GM23248 (cell line): ENCODE measurements at places on chromosomes 7 and 10. TPM values are rescaled to one million over a fixed set of nuclear protein-coding genes. Genes with fewer than 3 reads are reported as not detected.

DNA sequence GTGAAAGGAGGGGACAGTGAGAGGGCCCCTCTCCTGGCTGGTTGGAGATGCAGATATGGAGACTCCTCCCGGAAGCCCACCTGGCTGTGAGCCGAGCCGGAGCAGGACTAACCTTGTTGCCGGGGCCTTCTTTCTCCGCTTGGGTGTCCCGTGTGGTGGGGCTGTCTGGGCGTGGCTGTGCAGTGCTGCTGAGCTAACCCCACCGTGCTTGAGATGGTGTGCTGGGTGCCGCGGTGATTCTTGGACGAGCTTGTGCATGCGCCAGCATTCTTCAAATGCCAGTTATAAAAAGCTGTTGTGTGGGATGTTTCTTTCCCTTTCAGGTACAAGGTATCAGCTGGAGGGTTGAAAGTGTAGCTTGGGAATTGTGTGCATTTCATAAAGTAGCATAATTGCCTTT, 48.8 kb downstream of the DAGLB start:
- DNase-seq = peak; percentile 31
- no peak overlapping the region for H3K27ac ChIP-seq
- no peak overlapping the region for H3K4me3 ChIP-seq

- H3K4me3 ChIP-seq = peak overlapping the region; percentile 94
- peak overlapping the region; percentile 90 for H3K27ac ChIP-seq
- no peaks in the 10 kb centered on the region for H3K27me3 ChIP-seq
- DNase-seq = no peak
Observed at GRCh38 chr10:24722131-24722675, 1.5 kb downstream of the ARHGAP21 start.

GRCh38 chr10:121213437-121213836, 362.3 kb downstream of the WDR11 start:
- H3K4me1 ChIP-seq = no peaks in the 10 kb centered on the region
- no peak for DNase-seq

DNA sequence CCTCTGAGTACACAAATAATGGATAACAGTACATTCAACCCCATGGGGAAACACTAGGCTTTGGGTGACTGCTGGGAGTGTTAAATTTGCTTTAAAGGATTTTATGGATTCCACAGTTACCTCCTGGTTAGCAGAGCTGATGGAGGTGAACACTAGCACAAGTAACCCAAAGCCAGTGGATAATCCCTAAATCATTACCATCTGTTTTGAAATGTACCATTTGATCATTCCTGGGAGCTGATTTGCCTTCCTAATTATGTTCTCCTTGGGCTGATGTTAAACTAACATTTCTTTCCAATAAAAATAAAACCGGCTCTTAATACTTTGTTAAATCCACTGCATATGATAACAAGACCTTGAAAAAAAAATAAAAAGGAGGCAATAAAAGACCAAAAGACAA, 493.9 kb downstream of the PLXNA4 start:
- no peaks in the 10 kb centered on the region for H3K27me3 ChIP-seq
- H3K27ac ChIP-seq = no peak overlapping the region
- no peaks in the 10 kb centered on the region for H3K36me3 ChIP-seq
- H3K4me1 ChIP-seq = peaks cover 26% of the 10 kb centered on the region

- peak; percentile 54 for DNase-seq
- H3K4me3 ChIP-seq = 0 out of 2 replicates have a peak overlapping the region, but pooled peaks have one; percentile 20
- no peaks in the 10 kb centered on the region for H3K36me3 ChIP-seq
- peak overlapping the region; percentile 96 for H3K27ac ChIP-seq
Observed at GRCh38 chr7:27678617-27679260, 16.1 kb upstream of the HIBADH start.

DNA sequence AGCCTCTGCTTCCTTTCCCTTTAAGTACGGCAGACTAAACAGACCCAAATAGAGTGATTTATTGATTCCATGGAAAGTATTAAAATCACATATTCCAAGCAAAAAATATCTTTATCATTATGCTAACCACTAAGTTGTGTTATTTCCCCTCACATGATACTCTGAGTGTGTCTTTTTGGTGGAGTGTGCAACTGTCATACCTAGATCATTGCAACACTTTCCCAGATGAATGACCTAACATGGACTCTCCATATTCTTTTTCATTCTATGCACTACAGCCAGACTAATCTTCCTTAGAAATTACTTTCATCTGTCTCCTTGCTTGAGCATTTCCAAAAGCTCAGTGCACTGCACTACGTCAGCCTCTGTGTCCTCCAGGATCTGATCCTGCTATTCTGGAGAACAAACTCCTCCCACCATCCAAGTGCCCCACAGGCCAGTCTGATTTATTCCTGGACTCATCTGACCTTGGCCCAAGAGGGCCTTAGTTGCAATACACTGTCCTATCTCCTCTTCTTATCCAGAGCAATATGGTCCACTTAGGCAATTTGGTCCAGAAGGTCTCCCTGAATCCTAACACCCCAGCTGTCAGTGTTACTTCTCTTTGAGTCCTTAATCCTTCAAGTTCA, 263.3 kb upstream of the KLF6 start:
- DNase-seq = no peak
- no peak overlapping the region for H3K4me3 ChIP-seq
- H3K4me1 ChIP-seq = no peaks in the 10 kb centered on the region
- H3K27me3 ChIP-seq = no peaks in the 10 kb centered on the region
- no peaks in the 10 kb centered on the region for H3K36me3 ChIP-seq

GRCh38 chr7:31202801-31203200, 137.7 kb downstream of the NEUROD6 start:
- no peaks in the 10 kb centered on the region for H3K27me3 ChIP-seq
- H3K27ac ChIP-seq = no peak overlapping the region
- no peaks in the 10 kb centered on the region for H3K36me3 ChIP-seq
- no peaks in the 10 kb centered on the region for H3K4me1 ChIP-seq
- DNase-seq = no peak

- peaks cover 10% of the 10 kb centered on the region; the same call in 1 of the 2 replicates for H3K4me1 ChIP-seq
- no peak overlapping the region for H3K4me3 ChIP-seq
- H3K27me3 ChIP-seq = no peaks in the 10 kb centered on the region
- peak; percentile 49 for DNase-seq
- H3K36me3 ChIP-seq = no peaks in the 10 kb centered on the region
- no peak overlapping the region for H3K27ac ChIP-seq
Observed at GRCh38 chr10:78405231-78405630, 371.6 kb downstream of the RPS24 start.

DNA sequence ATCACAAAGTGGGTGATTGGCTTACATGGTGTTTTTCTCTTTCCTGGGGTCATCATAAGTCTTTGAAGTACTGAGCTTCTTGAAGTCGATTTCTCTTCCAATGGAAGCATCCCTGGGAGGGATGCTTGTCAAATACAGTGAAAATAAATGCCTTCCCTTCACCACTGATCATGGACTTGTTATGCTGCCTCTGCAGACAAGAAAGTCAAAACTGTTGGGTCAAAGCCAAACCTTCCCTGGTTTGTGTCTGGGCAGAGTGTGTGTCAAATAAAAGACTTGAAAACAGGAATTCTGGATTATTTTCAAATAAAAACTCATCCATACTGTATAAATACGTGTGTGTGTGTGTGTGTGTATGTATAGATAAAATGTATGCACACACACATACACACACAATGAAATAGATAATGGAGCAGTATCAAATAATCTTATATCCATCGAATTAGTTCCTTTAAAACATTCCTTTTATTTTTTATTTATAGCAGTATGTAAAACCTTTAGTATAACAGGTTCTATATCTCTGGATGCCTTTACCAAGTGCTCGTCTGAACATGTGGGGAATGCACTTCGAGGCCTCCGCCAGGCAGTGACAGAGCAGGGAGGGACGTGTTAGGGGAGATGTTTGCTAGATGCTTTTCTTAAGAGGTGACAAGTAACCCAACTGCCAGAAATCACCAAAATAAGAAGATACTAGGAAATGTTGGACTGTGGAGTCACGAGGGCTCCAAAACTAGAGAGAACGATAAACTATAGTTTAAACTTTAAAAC, 27.2 kb upstream of the WNT16 start:
- H3K4me1 ChIP-seq = peaks cover 23% of the 10 kb centered on the region
- peak overlapping the region; percentile 45 for H3K27ac ChIP-seq
- H3K4me3 ChIP-seq = no peak overlapping the region
- no peaks in the 10 kb centered on the region for H3K36me3 ChIP-seq

GRCh38 chr7:104045183-104045582, 55.7 kb upstream of the RELN start:
- peak; percentile 8 for DNase-seq
- no peaks in the 10 kb centered on the region for H3K36me3 ChIP-seq
- H3K27ac ChIP-seq = no peak overlapping the region
- peaks cover 13% of the 10 kb centered on the region; the same call in 1 of the 2 replicates for H3K27me3 ChIP-seq
- H3K4me3 ChIP-seq = no peak overlapping the region

DNA sequence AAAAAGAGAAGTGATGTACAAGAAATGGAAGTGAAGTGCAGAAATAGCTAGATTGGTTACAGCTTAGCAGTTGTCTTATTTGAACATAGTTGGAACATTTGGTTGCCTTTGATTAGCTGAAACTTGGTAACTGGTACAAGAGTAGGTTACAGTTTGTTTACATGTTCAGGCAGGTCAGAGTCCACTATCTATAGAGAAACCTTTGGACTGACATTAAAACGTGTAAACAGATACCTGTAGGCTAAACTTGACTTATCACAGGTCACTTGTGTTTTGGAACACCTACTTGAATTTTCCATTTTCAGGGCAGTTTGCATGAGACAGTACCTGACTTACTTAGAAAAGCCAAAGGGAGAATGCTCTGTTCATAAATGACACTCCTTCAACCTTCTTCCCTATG, 28.5 kb upstream of the CYP2C8 start:
- no peak for DNase-seq
- H3K36me3 ChIP-seq = no peaks in the 10 kb centered on the region
- H3K27me3 ChIP-seq = no peaks in the 10 kb centered on the region
- no peaks in the 10 kb centered on the region for H3K4me1 ChIP-seq
- no peak overlapping the region for H3K4me3 ChIP-seq
- no peak overlapping the region for H3K27ac ChIP-seq

GRCh38 chr10:33074443-33074842, 116.4 kb upstream of the ITGB1 start:
- H3K27ac ChIP-seq = no peak overlapping the region
- no peaks in the 10 kb centered on the region for H3K4me1 ChIP-seq
- peak overlapping the region; percentile 1; the same call in 1 of the 2 replicates for H3K4me3 ChIP-seq
- DNase-seq = no peak

GRCh38 chr7:134474828-134475227, 15.9 kb upstream of the AKR1B1 start:
- no peak for DNase-seq
- 0 out of 2 replicates have a peak, but pooled peaks cover 6% of the 10 kb centered on the region for H3K4me1 ChIP-seq
- no peaks in the 10 kb centered on the region for H3K36me3 ChIP-seq

GRCh38 chr7:17447728-17448478, 149.5 kb downstream of the AHR start:
- H3K4me1 ChIP-seq = peaks cover 6% of the 10 kb centered on the region
- no peaks in the 10 kb centered on the region for H3K27me3 ChIP-seq
- H3K36me3 ChIP-seq = no peaks in the 10 kb centered on the region
- no peak overlapping the region for H3K27ac ChIP-seq

- H3K4me1 ChIP-seq = peaks cover 37% of the 10 kb centered on the region
- H3K27ac ChIP-seq = no peak overlapping the region
- no peak overlapping the region for H3K4me3 ChIP-seq
- H3K27me3 ChIP-seq = no peaks in the 10 kb centered on the region
- DNase-seq = no peak
Observed at GRCh38 chr10:21929070-21929469, 74.5 kb downstream of the DNAJC1 start.

DNA sequence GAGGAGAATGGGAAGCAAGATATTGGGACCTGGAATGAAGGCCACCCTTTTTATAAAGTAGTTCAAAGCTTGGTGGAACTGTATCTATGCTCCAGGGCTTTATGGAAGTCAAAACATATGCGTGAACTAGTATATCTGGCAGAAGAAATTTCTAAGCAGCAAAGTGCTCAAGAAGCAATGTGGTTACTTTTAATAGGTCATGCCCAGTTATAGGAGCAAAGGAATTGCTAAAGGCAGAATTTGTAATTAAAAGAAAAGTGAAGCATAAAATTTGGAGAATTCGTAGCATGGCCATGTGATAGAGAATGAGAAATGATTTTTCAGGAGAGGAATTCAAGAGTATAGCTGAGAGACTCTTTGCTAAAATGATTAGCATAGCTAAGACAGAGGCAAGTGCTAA, 1110.4 kb downstream of the XPNPEP1 start:
- no peak overlapping the region for H3K27ac ChIP-seq
- no peaks in the 10 kb centered on the region for H3K4me1 ChIP-seq
- DNase-seq = no peak

DNA sequence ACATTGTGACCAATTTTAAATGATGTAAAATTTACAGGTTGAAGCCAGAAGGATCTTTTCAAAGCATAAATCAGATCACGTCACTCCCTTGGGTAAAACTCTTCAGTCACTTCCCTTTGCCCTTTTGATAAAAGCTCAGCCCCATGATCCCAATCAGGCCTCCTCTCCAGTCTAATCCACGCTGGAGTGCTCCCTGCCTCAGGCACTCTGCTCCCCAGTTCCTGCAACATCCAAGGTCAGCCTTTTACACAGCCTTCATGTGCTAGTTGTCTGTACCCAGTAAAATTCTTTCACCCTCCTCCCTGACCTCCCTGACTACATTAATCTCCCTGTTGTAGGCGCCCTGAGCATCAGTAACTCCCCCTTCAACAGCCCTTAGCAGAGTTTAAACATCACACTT, 14.1 kb downstream of the ELMO1 start:
- DNase-seq = no peak
- no peak overlapping the region for H3K27ac ChIP-seq

DNA sequence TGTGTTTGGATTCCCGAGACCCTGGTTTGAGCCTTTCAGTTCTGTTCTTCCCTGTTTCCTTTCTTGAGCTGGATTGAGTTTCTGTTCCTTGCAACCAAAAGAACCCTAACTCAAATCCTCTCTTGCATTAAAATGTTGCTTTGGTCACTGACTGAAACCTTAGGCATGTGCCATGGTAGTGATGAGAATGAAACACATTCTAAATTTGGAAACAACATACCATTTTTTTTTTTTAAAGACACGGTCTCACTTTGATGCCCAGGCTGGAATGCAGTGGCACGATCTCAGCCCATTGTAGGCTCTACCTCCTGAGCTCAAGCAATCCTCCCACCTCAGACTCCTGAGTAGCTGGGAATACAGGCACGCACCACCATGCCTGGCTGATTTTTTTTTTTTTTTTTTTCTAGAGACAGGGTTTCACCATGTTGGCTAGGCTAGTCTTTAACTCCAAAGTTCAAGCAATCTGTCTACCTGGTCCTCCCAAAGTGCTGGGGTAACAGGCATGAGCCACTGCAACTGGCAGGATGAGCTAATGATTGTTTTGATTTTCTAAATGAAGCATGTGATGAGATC, 8.4 kb downstream of the THAP5 start:
- H3K4me3 ChIP-seq = no peak overlapping the region
- no peaks in the 10 kb centered on the region for H3K27me3 ChIP-seq
- DNase-seq = peak; percentile 45
- no peak overlapping the region for H3K27ac ChIP-seq
- H3K36me3 ChIP-seq = no peaks in the 10 kb centered on the region

PDZD7 gene
- total RNA-seq = 0.54 TPM in 1 of 2 replicates, not detected in the other

CNPY1 gene
- not detected in 2 replicates for total RNA-seq

MINDY4 gene
- total RNA-seq = 1.8 and 3.5 TPM in 2 replicates

BAIAP2L1 gene
- total RNA-seq = 4.2 and 5.9 TPM in 2 replicates

CPA4 gene
- 8.6 and 16.7 TPM in 2 replicates for total RNA-seq

MYPN gene
- 14.5 and 20.0 TPM in 2 replicates for total RNA-seq

ZNF117 gene
- total RNA-seq = 2.8 and 4.3 TPM in 2 replicates
